ENCODE measurements at places on chromosomes 11 and 22. TPM values are rescaled to one million over a fixed set of nuclear protein-coding genes. Genes with fewer than 3 reads are reported as not detected.

- DNase-seq, result no peak
Measured at GRCh38 chr11:61151545-61152252, 9.5 kb downstream of the VPS37C start.

- DNase-seq, result peak; percentile 28
Measured at GRCh38 chr11:44266056-44266780, 43.7 kb downstream of the ALX4 start.

Gene SMIM35
- total RNA-seq, result 0.21 TPM

GRCh38 chr11:21475276-21475675, 717.6 kb upstream of the ANO5 start:
- DNase-seq, result no peak

DNA sequence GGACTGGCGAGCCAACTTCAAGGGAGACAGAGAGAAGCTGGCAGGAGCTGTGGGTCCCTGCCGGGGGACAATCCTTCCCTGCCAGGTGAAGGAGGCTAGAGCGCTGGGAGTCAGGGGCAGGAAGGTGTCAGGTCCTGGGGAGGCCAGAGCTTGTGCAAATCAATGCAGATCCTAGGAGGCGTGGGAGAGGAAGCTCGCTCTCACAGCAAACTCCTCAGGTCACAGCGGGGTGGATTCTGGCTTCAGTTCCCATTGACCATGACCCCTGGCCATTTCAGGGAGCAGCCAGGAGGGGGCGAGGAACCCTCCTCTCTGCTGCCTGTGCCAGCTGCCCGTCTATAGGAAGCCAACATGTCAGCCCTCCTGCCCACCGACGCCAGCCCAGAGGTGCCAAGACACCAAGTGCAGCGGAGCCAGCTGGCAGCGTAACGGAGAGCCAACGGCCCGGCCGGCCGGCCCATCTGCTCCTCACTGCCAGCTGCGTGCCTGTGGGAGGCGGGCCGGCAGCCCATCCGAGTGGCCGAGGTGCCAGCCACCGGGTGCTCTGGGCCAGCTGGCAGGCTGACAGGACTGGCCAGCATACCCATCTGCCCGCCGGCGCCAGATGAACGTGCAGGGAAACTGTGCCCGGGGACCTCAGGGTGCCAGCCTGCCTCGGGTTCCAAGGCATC, 374.8 kb downstream of the MIAT start:
- DNase-seq, result peak; percentile 37

Gene OR10A5
- total RNA-seq, result not detected

Gene NTM
- 3.8 TPM for total RNA-seq

Gene MMP8
- 0.44 TPM for total RNA-seq

DNA sequence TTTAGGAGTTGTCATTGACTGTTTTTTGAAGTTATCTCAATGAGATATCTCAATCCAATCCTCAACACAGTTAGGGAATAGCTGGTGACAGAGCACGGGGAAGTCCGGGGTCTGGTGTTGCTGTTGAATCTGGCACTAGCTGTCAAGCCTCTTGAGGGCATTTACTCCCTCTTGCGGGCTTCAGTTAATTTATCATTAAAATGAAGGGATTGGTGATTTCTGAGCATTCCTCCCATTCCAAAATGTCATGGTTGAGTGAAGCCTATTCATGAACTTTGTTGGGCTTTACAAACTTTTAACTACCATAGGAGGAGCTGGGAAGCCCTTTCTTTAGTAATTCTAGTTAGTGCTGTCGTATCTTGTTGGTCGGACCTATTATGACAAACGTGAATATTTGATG, 40.2 kb downstream of the UVRAG start:
- no peak for DNase-seq

- DNase-seq, result no peak
Measured at GRCh38 chr22:23216461-23217170, 36.3 kb downstream of the BCR start.

DNA sequence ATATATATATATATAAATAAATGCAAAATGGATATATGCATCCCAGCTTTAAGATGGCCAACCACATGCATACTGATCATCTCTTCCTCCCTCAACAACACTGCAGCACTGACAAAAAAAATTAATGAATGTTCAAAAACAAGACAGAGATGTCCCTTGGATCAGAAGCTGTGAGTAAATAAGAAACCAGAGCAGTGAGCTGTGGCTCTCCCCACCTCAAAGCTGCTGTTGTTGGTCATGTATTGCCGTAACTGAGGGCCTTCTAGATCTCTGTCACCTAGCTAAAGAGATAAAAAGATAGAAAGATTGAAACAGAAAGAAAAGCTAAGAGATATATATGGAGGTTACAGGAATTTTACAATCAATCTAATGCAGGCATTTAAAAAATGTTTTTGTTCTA, 15.5 kb upstream of the TMEM135 start:
- DNase-seq, result no peak

Gene MRGPRX4
- total RNA-seq, result not detected

All from heart left ventricle (tissue), 16 donors.